ENCODE measurements at places on chromosomes 3 and 15. TPM values are rescaled to one million over a fixed set of nuclear protein-coding genes. Genes with fewer than 3 reads are reported as not detected.
A peak's percentile ranks its signal among the peaks of the same experiment; 100 is the strongest.

GRCh38 chr3:39323494-39323893 is 6.0 kb upstream of the CCR8 start:
- DNase-seq = no peak

DNA sequence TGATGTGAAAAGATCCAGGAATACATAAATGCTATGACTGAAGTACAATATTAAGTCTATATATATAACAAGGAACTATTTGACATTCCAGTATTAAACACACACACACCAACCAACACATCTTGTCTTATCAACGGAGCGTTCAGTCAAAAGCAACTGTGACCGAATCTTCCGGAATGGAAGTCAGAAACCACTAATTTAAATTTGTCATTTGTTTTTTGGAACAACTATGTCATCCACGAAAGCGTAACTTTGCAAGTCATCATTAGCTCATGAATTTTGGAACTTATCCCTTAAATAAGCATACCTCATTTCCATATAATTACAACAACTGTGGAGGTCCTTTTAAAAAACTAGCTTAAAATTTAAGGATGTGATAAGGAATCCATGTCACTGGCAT is 5.0 kb downstream of the ZNF385D start:
- no peak for DNase-seq

DNA sequence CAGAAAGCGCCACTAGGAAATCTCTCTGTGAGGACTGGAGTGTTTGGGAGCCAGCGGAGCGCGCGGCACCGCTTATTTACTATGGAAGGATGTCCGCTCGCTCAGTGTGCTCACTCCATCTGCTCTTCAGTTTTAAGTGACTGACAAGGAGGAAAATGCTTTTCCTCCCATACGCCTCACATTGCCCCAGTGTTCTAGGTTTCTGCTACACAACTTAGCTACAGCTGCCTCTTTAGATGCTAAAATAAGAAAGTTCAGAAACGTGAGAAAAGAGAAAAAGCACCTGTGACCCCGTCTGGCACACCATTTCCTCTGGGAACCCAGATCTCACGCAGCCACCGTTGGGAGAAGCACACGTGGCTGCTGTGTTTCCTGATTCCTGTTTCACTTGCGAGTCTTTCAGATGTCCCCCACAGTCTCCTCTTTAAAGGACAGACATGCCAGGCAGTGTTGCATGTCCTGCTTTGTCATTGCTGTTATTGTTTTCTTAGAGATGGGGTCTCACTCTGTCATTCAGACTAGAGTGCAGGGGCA is 11.7 kb upstream of the MUSTN1 start:
- DNase-seq = no peak

DNA sequence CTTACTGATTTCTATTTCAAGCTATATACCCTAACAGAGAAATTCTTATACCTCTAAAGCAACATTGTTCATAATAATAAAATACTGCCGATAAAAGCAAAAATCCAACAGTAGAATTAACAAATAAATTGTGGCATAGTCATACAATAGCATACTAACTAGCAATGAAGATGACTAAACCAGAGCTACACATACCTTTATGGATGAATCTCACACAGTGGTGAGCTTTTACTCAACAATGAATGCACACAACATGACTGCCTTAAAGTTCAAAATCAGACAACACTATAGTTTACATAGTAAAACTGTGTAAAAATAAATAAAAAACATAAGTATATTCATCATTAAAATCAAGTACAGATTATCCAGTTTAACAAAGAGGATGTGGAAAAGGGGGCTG is 99.1 kb downstream of the NR1I2 start:
- DNase-seq = no peak

- DNase-seq = no peak
Measured at GRCh38 chr15:52803467-52804306, 13.6 kb upstream of the ONECUT1 start.

- DNase-seq = no peak
Measured at GRCh38 chr15:77493324-77493907, 72.7 kb downstream of the HMG20A start.

- no peak for DNase-seq
Measured at GRCh38 chr3:61796088-61796680, 234.8 kb downstream of the PTPRG start.

- no peak for DNase-seq
Measured at GRCh38 chr15:26866298-26867199, at the start of gene GABRA5. TSS of gene GABRA5 (plus strand) at chr15:26867062. CDS start at chr15:26869249, 2,187 bp downstream.

GRCh38 chr15:29134239-29134638 is 135.4 kb downstream of the NSMCE3 start:
- DNase-seq = peak; percentile 53

- DNase-seq = no peak
Measured at GRCh38 chr15:66720206-66721010, 18.4 kb downstream of the SMAD6 start.

- DNase-seq = no peak
Measured at GRCh38 chr3:66378256-66378655, 122.6 kb downstream of the LRIG1 start.

DNA sequence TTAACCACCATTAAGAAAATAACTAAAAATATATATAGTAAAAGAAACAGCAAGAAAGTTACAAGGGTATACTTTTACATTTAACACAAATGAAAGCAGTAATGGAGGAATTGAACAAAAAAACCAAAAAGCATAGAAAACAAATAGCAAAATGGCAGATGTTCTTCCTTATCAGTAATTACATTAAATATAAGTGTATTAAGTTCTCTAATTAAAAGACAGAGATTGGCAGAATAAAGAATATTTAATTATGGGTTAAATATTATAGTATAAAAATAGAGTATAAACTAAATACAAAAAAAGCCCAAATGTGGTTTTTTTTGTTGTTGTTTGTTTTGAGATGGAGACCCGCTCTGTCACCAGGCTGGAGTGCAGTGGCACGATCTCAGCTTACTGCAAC is 20.5 kb downstream of the EHHADH start:
- DNase-seq = no peak

GRCh38 chr3:188385295-188385694 is 231.3 kb downstream of the LPP start:
- DNase-seq = no peak

GRCh38 chr3:40521254-40521653 is 3.5 kb upstream of the ZNF621 start:
- no peak for DNase-seq

- DNase-seq = no peak
Measured at GRCh38 chr3:157660847-157661246, 157.6 kb upstream of the VEPH1 start.

GRCh38 chr15:78033864-78034263 is 43.6 kb downstream of the TBC1D2B start:
- DNase-seq = no peak

DNA sequence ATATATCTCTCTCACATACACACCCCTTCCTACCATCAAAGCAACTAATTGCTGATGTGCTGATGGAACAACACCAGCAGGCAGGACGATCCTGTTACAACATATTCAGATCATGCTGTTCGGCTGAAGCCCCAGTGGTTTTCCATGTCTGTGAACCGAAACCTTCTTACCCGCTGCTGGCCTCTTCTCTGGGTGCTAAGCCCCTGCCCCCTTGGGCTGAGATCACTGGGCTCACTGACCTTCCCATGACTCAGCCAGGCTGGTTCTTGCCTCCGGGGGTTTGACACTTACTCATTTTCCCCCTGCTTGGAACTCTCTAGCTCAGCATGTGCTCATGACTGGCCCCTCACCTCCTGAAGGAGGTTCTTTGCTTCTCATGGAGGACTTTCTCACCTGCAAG is 122.0 kb upstream of the RGMA start:
- no peak for DNase-seq

- DNase-seq = no peak
Measured at GRCh38 chr3:197308591-197308990, 10.2 kb upstream of the DLG1 start.

DNA sequence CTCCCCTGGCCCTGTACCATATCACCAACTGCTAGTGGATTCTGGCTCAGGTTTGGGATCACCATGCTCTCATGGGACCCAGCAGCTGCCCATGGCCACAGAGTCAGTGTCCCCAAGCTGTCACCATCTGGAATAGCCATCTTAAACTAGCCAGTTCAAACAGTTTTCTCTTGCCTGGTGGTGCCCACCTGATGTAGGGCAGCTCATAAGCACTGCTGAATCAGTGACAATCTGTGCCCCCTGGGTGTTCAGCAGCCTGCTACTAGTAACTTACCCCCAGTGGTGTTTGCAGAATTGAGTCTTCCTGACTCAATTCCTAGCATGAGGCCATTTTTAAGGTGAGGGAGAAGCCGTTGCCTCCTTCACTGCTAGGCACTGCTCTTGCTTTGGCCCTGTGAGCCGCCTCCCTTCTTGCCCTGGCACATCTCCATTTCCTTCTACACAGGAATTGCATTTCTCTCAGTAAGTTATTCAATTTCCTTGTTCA is 7.9 kb downstream of the RPSA start:
- no peak for DNase-seq

GRCh38 chr3:16478516-16478915 is 35.0 kb downstream of the RFTN1 start:
- DNase-seq = no peak

DNA sequence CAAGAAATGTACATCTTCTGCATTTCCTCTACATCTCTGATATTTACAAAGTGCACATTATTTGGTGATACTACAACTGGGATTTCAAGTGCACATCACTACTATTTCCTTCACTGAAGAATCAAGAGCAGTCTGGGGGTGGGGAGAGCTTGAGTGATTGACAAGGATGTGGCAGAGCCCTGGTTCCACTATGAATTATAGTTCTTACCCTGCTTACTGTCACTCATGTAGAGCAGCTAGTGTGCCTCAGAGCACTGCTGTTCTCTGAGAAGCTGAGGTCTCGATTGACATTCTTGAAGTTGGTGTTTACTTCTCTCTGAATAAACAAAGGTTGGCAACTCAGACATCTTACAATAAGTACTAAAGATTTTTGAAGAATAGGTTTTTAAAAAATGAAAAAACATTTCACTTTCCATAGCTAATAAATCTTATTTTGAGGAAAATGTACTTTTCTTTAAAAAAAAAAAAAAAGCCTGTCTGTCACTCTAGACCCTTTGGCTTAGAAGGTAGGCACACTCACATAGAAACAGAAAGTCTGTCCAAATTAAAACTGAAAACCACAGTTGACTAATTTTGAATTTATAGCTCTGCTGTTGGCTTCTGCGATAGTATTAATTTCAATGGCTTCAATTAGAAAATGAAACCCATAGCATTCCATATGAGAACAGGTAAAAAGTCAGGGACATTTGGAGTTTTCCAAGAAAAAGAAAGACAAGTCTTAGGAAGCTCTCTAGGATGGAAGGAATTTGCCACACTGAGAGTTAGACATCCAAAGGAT is 5.6 kb downstream of the GREM1 start:
- no peak for DNase-seq

GRCh38 chr15:88089024-88089620 is 167.4 kb downstream of the NTRK3 start:
- no peak for DNase-seq

GRCh38 chr3:39497753-39498152 is 30.3 kb downstream of the MOBP start:
- no peak for DNase-seq

DNA sequence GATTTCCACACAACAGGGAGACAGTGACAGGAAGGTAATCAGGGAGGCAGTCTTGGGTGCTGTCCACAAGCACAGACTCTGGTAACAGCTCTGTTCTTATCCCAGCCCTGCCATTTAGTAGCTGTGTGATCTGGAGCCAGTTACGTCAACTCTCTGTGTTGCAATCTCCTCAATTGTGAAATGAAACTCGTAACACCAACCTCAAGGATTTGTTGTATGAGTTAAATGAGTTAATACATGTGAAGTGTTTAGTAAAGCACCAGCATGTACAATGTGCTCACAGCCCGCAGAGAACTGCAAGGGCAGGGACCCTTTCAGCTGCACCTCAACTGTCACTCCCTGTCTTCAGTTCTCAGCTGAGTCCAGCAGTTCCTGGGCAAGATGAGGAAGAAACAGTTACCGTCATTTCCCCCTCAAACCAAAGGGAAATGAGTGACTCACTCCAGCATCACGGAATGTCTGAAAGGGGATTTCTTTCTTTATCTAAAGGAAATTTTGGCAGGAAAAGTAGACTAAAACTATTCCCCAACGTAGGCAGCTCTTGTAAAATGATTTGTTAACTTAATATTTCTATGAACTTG is 39.9 kb upstream of the MB21D2 start:
- no peak for DNase-seq

GRCh38 chr3:38297947-38298711 is 16.0 kb downstream of the SLC22A14 start:
- DNase-seq = no peak

Gene HIGD2B
- not detected for total RNA-seq

Gene IL17RE
- 1.3 TPM for total RNA-seq

Gene BCHE
- total RNA-seq = 2.7 TPM

Gene PARP15
- 114 TPM for total RNA-seq

Gene DCUN1D1
- total RNA-seq = 28.6 TPM

Gene GPR160
- total RNA-seq = 28.5 TPM

Gene SLC9C1
- total RNA-seq = not detected

Gene AGTR1
- total RNA-seq = 4.9 TPM

Gene GP5
- 0.51 TPM for total RNA-seq

Gene ECE2
- total RNA-seq = not detected

Gene APOD
- 2.3 TPM for total RNA-seq

Data from spleen (tissue), 13 donors.